ENCODE measurements at places on chromosomes 4 and X.

- peak; percentile 54 for DNase-seq
Measured at GRCh38 chr4:1305781-1306455, 16.2 kb downstream of the MAEA start.

GRCh38 chr4:10738826-10739489 lies 54.4 kb upstream of the CLNK start:
- DNase-seq: no peak

- no peak for DNase-seq
Measured at GRCh38 chr4:126701756-126702155, 931.0 kb upstream of the INTU start.

DNA sequence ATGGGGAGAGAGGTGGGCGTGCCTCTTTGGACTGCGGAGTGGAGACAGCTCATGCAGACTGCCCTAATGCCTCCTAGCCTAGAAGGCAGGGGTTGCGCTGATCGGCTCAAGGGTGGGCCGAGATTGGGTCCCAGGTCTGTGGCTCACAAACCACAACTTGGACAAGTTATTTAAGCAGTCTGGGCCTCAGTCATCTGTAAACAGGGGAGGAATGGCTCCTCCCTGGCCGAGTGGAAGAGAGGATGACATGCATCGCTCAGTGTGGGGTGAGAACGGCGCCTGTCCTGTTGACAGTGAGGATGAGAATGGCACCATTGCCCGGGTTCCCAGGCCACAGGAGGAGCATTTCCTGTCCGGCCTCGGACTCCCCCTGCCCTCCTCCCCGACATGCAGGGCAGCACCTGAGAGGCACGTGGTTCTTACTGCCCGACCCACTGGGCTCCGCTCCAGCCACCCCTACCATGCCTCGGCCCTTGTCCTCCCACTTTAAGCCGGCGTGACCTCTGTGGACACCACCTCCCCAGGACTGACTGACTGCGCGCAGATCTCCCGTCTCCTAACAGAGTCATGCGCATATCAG lies 40.3 kb upstream of the GRPEL1 start:
- no peak for DNase-seq

DNA sequence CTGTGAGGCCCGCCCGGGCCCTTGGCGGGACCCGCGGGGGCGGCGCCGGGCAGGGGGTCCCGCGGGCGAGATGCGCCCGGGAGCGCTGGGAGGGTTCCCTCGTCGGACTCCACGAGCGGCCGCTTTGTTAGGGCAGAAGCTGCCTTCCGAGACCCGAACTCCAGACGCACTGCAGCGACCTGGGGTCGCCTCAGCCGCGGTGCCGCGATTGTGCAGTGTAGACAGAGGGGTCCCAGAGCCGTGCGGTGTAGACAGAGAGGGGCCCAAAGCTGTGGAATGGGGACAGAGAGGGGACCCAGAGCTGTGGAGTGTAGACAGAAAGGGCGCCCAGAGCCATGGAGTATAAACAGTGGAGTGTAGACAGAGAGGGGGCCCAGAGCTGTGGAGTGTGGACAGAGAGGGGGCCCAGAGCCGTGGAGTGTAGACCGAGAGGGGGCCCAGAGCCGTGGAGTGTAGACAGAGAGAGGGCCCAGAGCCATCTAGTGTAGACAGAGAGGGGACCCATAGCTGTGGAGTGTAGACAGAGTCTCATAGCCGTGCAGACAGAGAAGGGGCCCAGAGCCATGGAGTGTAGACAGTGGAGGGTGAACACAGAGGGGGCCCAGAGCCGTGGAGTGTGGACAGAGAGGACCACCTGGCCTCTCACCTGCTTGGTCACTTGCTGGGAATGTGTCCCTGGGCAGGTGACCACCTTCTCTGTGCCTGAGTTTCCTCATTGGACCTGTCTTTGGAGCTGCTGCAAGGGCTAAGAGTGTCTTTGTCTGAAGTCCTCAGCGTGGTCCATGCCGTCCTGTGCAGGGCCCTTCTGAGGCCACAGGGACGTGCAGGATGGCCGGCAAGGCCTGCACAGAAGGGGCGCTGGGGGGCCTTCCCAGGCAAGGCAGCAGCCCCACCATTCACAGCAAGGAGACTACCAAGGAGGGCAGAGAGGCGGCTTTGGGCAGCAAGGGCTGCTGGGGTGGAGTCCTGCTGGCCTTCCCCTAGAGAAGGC lies 875 bp downstream of the RGS12 start:
- no peak for DNase-seq

DNA sequence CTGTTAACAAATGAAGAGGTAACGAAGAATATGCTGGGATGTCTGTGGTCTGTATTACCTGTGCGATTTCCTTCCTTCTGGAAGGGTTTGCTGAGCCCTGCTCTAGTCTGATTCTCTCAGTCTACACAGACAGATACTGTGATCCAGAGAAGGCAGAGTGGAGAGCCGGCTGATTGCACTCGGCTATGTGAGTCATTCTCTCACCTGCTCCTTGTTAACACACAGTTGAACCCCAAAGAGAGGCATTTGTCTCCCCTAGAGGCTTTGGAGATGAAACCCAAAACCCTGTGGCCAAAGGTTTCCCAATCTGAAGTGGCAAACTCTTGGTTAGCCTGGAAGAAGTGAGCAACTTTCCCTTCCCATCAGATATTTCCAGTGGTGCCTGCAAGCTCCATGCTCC lies 78.1 kb upstream of the GPC4 start:
- no peak for DNase-seq

DNA sequence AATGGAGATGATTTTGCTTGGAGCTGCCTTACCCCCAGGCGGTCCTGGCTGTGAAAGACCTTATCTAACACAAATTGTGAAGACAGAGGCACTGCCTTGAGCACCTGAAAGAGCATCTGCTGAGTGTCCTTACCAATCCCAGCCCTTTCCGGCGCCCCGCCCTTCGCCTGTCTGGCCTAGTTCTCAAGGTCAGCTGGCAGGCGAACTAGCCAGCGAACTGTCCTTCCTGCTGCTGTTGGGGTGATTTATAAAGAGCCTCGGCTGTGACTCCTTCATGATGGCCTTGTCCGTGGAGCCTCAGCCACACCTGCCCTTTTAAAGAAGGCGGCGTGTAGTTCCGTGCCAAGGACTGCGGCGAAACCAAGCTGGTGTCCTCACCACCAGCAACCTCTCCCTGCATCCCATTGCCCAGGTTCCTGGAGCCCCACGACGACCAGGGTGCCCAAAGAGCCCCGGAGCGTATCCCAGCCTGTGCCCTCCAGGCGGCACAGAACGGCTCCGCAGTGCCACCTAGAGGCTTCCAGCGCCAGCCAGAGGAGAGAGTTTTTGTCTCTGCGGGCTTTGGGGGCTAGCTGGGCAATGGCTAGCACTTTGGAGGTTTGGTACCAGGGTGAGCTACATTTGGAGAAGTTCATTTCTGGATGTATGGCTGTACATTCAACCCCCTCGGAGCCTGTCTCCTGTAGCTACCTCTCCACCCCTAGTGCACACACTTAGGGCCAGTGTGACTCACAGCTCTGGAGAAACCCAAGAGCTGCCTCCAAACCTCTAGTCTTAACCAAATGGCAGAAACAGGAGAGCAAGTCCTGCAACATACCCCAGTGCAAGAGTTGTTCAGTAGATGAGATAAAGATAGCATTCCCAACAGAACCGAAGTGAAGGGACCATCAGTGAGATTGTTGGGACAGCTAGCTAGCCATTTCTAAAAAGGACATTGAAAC lies 36.8 kb upstream of the VMA21 start:
- DNase-seq: peak; percentile 32

DNA sequence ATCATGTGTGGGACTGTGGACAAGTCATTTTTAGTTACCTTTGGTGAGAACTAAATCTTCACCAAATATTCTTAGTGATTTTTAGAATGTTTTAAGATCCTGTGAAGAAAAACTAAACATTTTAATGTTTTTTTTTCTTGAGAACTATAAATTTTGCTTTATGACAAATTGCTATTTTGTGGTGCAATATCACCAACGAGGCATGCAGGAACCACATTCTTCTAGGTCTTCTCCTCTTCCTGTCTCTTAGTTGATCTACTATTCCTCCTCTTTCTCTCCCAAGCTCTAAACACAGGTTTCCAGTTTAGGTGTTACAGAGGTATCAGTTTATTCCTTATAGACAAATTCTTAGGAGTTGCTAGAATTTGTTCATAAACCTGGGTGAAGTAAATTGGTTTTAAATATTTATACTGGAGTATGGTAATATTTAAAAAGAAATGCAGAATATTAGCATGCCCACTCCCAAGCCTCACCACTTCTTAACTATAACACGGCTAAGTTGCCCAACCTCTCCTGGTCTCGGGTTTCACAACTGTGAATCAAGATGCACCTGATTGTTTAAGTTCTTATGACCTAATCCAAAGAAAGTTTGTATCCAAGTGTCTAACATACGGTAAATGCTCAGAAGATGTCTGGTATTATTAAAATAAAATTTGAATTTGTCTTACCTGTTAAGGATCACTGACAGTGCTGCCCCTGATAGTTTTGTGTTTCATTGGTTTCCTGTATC lies 56.5 kb upstream of the CLNK start:
- DNase-seq: no peak

DNA sequence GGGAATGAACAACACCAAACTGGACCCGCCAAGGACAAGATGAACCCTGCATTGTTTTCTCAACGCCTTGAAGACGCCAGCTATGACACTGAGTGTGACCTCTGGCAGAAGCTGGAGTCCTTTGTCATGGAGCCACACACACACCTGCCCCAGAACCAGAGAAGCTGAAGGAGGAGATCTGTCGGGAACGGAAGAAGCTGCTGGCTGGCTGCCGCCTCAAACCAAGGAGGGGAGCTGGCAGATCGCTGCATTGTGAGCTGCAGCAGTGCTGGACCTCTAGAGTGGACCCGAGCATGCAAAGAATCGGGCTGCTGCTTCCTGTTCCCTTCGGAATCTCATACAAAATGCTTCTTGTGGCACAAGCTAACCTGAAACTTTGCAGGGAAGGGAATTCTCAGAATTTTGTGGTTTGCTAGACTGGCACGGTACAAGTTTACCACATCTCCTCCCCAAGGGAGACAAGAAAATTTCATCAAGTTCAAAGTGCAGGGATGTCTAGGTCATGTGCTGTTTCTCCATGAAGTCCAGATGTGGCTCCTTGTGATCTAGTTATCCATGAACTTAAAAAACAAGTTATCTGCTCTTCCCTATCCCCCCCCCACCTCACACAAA lies 23.4 kb upstream of the GLRB start:
- no peak for DNase-seq

DNA sequence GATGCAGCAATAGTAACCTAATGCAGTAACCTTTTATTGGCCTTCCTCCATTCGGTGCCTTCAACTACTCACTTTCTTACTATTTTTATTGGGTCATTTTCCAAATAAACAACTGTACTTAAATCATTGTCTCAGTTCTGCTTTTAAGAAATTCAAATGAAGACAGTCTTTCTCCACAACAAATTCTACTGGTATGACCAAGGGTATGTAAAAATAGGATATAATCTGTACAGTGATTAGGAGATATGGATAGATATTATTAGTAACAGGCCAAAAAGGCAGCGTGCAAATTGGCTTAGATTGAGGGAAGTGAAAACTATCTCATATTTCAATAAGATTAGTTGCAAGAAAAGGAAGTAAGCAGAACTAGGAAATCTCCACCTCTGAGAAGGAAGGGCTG lies 177.4 kb upstream of the PPP1R2C start:
- no peak for DNase-seq

- DNase-seq: no peak
Measured at GRCh38 chrX:43661521-43662240, 5.6 kb downstream of the MAOA start.

DNA sequence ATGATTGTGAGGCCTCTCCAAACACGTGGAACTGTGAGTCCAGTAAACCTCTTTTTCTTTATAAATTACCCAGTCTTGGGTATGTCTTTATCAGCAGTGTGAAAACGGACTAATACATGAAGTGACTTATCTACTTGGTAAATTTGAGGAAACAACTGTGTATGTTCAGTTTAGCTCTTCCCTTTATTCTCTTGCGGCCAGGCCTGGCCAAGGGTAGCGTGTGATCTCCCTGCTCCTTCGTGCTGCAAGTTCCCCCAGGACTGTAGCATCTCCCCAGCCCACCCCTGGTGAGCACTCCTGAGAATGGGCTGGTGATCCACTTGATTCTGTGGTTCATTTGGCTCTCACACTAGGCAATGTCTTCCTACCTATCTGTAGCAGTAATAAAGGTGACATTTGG lies 53.2 kb upstream of the CHRNA9 start:
- no peak for DNase-seq

DNA sequence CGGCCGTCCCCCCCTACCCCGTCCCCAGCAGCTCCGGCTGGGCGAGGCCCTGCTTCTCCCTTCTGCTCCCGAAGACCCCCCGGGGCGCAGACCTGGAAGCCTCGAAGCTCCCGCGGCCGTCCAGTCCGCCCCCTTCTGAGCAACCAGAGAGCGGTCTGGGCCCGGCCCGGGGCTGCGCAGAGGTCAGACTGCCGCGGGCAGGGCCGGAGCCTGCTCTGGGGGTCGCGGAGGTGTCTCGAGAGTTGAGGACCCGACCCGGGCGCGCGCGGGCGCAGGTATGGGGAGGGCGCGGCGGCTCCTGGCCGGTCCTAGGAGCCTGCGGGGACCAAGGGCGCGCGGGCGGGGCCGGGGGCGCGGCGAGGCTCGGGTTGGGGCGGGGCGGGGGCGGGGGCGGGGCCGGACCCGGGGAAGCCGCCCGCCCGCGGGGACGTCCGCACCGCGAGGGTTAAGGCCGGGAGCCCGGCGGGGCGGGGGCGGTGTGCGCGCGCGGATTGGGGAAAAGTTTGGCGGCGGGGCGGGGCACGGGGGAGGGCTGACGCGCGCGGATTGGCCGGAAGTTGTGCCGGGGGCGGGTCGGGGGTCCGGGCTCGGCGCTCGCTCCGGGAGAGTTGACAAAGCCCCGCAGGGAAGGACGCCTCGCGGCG lies at the start of gene FGFRL1:
Gene FGFRL1 (plus strand): TSS at position 605 of the 644 bp plus-strand sequence. CDS start 860 bp downstream, outside the sequence.
- peak; percentile 93 for DNase-seq

DNA sequence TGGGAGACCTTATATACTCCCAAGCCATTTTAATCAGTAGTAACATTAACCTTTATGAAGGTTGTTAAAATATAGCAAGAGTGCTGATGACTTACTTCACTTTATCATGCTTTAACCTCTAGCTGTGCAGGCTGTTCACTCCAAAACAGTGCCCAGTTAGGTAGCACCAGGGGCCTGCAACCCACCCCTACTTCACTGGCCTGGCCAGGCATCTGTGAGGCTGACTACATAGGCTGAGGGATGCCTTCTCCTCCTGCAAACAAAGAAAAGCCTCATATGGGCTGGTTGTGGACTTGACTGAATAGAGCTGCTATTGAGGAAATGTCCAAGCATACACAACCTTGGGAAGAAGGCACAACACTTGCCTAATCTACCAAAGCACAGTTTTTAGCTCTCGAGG lies 172.8 kb downstream of the SHROOM3 start:
- no peak for DNase-seq

- DNase-seq: no peak
Measured at GRCh38 chrX:100353326-100353725, 56.7 kb downstream of the PCDH19 start.

DNA sequence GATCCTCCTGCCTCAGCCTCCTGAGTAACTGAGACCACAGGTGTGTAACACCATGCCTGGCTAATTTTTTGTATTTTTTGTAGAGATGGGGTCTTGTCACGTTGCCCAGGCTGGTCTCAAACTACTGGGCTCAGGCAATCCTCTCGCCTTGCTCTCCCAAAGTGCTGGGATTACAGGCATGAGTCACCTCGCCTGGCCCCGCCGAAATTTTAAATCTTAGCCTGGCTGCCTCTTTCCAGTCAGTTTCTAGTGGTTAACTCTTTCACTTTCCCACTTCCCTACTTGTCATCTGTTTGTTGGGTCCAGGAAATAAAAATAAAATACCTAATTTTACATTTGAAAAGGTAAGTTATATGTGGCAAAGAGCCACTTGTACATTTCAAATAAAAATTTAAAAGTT lies 62.4 kb downstream of the TMEM165 start:
- DNase-seq: no peak
